ENCODE measurements at places on chromosomes 1 and 21.

- no peak for DNase-seq
These were observed 4.6 kb downstream of the LRRC8B start for GRCh38 chr1:89529196-89529595.

DNA sequence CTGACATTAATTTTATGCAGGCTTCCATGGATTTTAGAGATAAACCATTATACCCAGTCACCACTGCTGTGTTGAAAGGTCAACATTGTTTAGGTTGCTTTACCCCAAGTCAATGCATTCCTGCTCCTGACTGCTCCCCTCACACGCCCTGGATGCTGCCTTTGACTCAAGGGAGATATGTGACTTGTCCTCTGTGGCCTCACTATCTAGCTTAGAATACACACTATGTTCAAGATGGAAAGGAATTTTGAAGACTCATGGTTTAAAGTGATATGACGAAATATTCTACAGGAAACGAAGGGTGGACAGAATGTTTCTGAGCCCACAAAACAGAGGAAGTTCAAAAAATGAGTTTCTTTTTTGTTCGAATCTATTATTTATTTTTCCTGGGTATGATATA is 170.4 kb upstream of the NR5A2 start:
- no peak for DNase-seq

- peak; percentile 78 for DNase-seq
These were observed 32.4 kb downstream of the EIF2D start for GRCh38 chr1:206579747-206580437.

GRCh38 chr1:15323351-15323988 is 76.4 kb downstream of the FHAD1 start:
- DNase-seq, result peak; percentile 46

- no peak for DNase-seq
These were observed 76.6 kb upstream of the EFHD2 start for GRCh38 chr1:15332952-15333715.

DNA sequence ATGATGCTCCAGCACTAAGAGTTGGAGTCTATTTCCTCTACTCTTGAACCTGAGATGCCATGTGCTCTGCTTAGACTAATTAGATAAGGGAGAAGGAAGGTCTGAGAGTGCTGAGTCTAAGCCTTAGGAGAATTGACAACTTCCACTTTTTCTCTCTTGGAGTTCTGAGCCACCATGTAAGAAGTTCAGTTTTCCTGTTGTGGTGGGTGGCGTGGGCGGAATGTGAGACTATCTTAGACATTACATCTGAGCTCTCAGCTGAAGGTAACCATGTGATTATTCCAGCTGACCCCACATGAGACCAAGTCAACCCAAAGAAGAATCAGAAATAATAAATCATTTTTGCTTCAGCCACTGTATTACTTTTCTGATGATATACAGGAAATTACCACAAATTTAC is 404.5 kb upstream of the LRRC7 start:
- DNase-seq, result no peak

GRCh38 chr1:109933856-109934711 is 23.4 kb downstream of the CSF1 start:
- DNase-seq, result no peak

- DNase-seq, result no peak
These were observed 25.7 kb downstream of the MYOG start for GRCh38 chr1:203060115-203060514.

DNA sequence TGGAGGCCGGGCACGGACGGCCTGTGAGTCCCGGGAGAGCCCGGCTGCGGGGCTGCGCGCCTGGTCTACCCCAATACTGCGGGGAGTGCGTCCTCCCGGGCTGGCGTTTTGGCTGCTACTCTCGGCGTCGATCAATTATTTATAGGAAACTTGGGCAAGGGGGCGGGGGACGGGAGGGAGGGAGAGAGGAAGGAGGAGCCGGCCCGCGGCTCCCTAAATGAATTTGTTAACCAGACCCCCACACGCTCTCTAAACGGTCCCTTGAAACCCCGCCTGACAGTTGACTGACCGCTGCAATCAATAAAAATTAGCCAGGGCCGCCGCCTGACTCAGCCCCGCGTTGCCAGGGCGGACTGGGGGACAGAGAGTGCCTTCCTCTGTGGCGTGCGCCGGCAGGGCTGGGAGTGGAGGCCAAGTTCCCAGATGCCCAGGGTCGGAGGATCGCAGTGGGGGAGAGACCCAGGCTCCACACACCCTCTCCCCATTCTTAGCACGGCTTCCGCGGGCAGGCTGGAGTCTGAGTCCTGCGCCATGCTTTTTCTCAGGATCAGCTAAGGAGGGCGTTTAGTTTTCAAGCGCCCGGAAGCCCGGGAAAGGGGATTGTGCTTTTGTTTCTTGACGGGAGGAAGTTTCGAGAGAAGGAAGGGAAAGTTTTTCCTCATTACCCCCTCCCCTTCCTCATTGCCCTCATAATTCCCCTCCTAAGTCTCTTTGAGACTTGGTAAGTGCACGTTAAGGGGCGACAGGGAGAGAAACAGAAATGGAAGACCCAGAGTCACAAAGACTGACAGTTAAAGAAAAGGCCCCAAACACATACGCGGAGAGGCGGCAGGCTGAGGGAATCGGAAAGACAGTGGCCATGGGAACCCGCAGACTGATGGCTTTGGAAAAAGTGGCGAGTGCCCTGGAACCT is 6.2 kb downstream of the PAX7 start:
- no peak for DNase-seq

DNA sequence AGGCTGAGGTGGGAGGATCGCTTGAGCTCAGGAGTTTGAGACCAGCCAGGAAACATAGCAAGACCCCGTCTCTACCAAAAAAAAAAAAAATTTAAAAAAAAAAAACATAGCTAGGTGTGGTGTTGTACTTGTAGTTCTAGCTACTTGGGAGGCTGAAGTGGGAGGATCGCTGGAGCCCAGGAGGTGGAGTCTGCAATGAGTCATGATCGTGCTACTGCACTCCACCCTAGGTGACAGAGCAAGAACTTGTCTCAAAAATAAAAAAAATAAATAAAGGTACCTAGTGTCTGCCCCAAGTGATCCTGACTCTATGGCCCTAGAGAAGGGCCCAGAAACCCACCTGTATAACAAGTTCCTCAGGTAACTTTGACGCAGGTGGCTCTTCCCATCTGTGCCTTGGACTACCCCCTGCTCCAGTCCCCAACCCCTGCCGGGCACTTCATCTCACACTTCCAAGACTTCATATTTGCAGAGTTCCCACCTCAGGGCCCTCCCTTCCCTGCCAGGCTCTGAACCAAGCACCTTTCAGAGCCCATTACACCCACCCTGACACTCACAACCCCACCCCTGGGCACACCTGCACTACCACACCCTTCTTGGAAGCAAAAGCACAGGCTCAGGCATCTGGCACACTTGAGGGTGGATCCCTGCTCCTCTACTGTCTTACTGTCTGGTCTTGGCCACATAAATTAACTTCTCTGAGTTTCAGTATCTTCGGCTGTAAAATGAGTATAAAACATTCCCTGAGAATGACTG is 80.2 kb upstream of the KLHDC7A start:
- no peak for DNase-seq

GRCh38 chr1:75392278-75392677 is 218.6 kb downstream of the SLC44A5 start:
- DNase-seq, result no peak

DNA sequence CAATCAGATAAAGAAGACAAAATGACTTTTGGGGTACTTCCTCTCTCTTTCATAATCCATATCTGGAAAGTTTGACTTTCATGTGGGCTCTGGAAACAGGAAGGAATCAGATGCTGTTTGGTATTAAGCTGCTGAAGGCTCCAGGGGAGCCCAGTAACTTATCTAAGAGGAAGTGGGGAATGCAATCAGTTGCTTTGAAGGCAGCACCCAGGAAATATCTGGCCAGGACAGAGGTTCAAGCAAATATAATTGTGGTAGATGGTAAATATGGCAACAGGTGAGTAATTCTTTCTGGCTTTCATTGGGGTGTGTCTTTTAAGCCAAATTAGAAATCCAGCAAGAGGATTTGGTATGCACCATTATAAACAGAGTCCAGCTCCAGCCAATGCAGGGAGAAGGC is 44.4 kb downstream of the COLGALT2 start:
- no peak for DNase-seq

DNA sequence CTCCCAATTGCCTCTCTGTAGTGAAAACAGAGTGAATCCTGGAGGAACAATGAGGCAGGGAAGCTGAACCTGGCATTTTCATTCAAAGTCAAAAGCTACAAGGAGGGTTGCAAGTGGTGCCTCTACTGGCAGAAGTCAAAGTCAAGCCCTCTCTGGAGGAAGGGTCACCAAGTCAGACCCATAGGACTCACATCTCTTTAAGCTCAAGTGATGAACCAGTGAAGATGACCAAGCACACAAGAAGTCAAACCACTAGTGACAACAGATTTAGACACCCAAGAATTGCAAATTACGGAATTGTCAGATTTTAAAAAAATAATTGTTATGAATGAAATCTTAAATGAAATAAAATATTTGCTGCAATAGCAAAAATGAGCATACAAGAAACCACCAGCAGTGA is 81.1 kb upstream of the ATP1B1 start:
- DNase-seq, result no peak

DNA sequence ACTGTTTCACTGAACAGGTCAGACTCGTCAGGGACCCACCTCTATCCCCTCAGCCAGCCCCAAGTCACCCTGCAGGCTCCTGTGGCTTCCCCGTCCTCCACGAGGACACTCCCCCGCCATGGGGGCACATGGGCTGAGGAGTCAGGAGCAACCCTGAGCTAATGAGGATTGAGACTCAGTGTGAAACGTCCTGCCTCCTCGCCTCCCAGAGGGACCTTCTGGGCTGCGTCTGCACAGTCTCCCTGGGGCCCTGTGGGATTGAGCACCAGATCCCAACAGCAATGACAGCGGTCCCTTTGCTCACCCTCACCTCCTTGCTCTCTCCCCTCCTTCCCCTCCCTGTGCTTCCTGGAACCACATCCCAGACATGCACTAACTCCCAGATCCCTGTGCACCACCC is 18.9 kb upstream of the SLC25A33 start:
- DNase-seq, result no peak

DNA sequence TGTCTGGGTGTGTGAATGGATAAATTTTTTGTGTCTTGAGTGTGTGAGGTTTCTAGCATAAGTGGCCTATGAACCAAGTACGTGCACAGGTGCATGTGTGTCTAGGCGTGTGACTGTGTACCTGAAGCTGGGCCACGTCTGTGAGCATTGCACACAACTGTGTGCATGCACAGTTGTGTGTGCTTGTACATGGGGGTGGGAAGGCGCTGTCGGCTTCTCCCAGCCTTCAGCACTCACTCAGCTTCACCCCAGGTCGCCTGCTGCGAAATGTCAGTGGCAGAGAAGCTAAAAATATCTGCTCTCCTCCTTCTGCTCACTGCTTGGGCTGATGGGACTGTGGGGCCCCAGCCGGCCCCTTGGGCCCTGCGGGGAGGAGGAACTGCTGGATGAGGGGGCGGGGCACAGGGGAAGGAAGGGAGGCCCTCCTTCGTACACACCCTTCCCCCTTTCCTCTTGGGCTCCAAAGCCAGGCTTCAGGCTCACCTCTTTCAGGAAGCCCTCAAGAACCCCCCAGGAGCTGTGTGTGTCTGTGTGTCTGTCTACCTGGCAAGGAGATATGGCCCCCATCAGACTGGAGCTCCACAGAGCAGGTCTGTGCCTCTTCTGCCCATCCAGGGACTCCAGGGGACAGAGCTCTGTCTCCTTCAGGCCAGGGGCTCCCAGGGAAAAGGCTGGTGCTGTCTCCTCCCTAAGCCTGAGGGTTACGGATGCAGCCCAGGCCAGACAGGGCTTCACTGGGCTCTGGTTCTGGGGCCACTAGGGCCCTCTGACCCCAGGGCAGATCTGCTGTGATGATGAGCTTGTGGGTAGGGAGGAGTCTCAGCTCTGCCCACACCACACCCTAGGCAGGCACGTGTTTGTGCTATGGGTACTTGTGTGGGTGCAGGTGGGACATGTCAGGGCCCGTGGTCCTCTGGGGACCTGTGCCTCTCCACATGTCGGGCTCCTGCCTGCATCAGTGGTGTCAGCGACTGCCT is 35.6 kb upstream of the WASF2 start:
- DNase-seq, result no peak

DNA sequence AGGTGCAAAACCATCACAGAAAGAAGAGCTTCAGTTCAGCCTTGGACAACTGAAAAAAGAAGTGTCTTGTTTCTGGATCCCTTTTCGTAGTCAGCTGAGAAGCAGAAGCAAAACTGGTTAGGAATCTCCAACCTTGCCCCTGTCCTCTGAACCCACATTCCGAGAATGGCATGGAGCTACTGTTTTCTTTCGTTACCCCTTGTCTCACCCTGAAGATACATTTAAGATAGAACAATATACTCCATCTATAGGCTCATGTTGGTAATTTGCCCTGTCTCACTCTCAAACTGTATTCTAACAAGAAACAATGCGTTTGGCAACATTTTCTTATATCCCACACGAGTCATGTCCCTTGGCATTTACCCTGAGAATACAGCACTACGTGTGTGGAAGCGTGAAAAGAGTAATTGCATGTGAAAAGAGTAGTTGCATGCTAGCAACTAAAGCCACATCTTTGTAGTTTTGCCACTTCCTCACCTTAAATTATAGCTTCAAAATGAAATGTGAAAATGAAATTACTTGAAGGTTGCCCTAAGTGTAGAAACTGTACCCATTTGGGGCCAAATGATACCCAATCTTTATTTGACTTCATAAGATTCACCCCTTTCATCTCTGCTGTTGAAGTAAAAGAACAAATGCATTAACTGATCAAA is 5.3 kb downstream of the SLAMF7 start:
- no peak for DNase-seq

GRCh38 chr1:225146478-225146877 is 217.0 kb downstream of the DNAH14 start:
- no peak for DNase-seq

DNA sequence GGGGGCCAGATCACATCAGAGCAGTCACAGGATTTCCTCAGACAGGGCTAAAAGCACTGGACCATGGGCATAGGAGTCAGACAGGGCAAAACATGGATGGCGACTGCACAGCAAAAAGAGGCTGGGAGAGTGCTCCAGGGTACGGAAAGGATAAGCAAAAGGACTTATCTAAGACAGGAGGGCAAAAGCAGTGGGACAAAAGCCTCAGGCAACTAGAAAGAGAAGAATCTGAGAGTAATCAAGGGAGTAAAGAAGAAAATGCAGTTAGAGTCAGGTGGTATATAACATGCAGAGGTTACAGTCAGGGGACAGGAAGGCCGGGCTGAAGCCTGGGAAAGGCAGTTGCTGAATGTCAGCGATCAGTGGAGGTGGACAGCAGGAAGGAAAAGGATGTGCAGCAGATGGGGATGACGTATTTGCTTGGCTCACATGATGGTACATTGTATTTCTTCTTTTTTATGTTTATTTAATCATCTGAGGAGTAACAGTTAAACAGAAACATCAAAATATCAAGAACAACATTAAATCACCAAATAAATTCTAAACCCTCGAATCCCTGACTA is 63.1 kb upstream of the CNN3 start:
- no peak for DNase-seq

DNA sequence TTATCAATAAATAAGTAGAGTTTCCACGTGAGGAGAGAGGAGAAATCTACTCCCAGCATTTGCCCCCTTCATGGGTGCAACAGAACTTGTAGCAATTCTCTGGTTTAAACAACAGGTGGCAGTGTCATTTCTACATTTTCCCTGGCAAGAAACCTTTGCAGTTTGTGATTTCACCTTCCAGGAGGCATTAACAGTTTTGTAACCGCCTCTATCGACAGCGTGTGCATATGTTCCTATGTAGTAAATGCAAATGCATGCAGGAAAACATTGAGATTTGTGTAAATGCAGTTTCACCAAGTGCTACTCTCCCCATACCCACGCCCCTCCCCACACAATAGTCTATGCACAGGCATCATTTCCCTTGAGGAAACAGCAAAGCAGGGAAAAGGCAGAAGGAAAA is 494.7 kb downstream of the SMYD3 start:
- DNase-seq, result no peak

Data from activated CD8-positive, alpha-beta memory T cell treated with anti-CD3 and anti-CD28 coated beads for 48 hours (primary cell).